Aorta (tissue), 5 donors: ENCODE measurements at places on chromosomes 5 and 9.

DNA sequence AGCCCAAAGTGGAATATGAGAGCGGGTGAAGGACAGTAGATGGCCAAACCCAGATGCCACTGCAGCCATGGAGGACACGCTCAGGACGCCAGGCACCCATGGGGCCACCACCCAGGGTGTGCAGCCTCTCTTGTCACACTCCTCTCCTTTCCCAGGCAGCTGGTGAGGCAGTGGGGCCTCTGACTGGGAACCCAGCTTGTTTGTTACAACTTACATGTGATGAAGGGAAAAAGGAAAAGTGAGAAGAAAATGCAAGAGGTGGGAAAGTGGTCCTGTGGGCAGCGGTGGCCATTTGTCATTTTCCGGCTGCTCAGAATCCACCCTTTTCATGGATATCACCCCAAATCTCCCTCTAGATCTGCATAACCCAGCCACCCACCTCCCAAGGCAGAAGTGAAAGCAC is 62.7 kb upstream of the UNC5A start:
- peak; percentile 34 for DNase-seq

- DNase-seq = no peak
Measured at GRCh38 chr5:154071799-154072413, 33.1 kb downstream of the MFAP3 start.

DNA sequence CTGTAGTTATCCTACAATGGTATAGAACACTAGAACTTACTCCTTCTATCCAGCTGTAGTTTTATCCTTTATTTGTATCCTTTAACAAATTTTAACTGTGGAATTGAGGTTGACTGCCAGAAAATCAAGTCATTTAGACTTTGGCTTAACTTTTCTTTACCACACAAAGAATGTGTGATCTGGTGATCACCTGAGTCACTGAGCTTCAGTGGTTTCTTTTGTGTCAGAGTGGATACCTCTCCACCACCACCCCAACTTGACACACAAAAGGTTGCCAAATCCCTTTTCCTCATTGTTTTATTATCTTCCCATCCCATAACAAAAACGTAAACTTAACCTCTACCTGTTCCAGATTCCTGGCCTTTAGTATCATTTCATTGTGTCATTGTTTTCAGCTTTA is 5.5 kb downstream of the OTULIN start:
- no peak for DNase-seq

DNA sequence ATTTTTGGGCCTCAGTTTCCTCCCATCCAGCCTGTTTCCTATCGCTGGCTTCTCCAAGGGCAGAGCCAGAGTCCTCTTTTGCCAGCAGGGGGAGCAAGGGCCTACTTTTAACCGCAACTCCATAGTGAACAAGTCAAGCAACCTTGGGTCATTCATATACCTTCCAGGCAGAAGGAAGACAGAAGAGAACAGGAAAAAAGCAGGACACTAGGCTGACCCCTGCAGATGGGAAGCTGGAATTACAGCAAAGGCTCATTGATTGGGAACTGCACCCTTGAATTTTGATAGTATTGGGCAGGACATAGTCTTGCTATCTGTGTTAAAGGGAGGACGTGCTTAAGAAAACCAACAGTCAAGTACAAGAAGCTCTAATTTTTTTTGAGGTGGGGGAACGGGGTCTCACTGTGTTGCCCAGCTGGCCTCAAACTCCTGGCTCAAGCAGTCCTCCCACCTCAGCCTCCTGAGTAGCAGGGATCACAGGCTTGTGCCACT is 30.1 kb downstream of the QRFP start:
- DNase-seq = peak; percentile 76

DNA sequence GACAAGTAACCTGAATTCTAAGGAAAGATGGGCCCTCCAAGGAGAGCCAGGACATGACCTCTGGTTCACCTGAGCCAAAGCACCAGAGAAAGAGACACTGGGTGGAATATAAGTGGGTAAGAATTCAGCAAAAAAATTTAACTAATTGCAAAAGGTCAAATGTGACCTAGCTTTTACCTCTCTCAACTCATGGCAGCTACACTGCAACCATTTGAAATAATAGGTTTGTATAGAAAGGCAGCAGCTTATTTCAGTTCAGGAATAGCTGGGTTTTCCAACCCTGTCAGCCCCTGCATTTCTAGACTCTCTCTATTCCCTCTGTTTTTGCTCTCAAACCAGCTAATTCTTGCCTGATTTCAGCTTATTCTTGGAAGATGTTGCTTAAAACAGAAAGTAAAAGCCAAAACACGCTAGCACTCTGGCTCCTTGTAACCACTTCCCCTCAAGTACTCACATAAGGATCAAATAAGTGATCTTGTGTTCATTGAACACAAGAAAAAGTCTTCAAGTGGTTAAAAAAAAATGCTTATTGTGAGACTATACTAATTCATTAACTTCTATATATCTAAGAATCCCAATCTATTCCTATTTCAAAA is 101.1 kb upstream of the NR4A3 start:
- no peak for DNase-seq

- no peak for DNase-seq
Measured at GRCh38 chr5:37222181-37222580, 27.0 kb downstream of the CPLANE1 start.

DNA sequence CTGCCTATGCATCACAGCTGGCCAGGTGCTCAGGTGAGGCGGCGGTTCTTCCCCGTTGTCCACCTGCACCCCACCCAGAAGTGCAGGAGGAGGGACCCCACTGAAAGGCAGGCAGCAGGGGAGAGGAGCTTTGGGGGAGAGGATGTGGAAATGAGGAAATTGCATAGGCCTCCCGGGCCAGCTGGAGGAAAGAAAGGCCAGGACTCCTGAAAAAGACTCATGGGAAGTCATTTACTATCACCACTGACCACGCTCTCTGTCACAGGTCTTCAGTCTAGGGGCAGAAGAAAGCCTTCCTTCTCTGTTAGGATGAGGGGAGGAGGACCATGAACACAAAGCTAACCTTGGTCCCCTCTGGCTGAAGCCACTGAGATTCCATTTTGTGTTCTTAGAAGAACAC is 28.1 kb downstream of the KCNMB1 start:
- DNase-seq = no peak

DNA sequence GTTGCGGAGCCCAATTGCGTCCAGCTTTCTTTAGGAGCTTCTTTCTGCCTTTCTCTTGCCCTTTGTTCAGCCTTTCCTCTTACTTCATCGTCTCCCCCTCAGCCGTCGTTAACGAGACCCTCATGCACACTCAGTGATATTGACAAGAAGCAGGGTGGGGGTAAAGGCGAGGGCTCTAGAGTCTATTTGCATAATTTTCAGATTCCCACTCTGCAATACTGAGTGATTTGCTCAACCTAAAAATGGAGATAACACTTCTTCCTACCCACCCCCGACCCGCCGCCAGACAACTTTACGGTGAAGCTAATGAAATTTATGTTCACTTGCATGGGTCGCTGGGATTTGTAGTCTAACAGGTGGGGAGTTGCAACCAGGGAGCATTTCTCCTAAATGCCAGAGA is 1.3 kb upstream of the TBC1D2 start:
- DNase-seq = no peak

- no peak for DNase-seq
Measured at GRCh38 chr5:10779592-10779991, 18.6 kb upstream of the DAP start.

DNA sequence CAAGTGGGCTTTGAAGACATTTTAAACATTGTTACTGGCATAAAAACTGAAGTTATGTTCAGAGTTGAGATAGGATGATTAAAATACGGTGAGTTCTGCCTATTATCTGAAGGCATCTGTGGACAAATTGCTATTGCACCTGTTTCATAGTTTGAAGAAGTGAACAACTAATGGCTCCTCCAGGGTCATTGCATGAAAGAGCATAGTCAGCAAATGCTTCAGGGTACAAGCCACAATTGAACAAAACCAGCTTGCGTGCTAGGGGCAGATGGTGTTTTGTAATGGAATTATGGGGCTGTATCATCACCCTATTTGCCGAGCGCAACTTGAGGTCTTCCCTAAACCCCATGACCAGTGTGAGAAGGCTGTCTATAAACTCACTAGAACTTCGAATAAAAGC is 369.1 kb downstream of the MTRR start:
- DNase-seq = no peak

DNA sequence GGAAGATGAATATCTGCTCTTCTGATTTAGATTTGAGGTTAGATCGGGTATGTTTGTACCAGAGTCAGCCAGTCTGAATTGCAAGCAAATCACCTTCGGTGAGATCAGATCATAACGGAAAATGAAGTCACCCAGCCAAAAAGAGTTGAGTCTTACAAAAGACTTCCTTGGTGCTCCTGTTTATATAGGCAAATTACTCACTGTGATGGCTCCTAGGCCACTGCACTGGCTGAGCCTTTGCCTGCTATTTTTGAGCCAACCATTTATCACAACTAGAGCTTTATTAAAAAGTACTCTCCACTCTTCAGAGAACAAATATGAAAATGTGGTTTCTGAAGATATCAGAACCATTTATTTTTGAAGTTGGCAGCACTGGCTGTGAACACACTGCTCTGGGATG is 277.7 kb upstream of the PCSK5 start:
- DNase-seq = no peak

DNA sequence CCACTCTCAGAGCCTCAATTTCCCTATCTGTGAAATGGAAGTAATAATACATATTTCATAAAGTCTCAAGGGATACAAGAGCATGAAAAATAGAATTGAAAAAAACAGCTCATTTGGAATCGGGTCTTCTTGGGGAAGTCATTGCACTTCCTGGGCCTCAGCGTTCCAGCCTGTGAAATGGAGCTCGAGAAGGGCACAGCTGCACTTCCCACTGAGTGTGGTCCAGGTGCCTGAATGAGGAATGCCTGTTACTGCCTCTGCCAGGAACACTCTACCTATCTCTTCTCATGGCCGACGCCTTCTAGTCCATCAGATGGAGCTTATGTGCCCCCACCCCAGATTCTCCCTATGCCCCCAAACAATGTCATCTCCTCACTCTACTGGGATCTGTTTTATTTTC is 924 bp upstream of the NEURL1B start:
- peak; percentile 49 for DNase-seq

GRCh38 chr9:91085517-91086291 is 276.0 kb downstream of the AUH start:
- DNase-seq = no peak

GRCh38 chr9:127562841-127563401 is 49.2 kb upstream of the STXBP1 start:
- DNase-seq = peak; percentile 67

GRCh38 chr5:9265441-9266287 is 280.2 kb downstream of the SEMA5A start:
- DNase-seq = no peak

DNA sequence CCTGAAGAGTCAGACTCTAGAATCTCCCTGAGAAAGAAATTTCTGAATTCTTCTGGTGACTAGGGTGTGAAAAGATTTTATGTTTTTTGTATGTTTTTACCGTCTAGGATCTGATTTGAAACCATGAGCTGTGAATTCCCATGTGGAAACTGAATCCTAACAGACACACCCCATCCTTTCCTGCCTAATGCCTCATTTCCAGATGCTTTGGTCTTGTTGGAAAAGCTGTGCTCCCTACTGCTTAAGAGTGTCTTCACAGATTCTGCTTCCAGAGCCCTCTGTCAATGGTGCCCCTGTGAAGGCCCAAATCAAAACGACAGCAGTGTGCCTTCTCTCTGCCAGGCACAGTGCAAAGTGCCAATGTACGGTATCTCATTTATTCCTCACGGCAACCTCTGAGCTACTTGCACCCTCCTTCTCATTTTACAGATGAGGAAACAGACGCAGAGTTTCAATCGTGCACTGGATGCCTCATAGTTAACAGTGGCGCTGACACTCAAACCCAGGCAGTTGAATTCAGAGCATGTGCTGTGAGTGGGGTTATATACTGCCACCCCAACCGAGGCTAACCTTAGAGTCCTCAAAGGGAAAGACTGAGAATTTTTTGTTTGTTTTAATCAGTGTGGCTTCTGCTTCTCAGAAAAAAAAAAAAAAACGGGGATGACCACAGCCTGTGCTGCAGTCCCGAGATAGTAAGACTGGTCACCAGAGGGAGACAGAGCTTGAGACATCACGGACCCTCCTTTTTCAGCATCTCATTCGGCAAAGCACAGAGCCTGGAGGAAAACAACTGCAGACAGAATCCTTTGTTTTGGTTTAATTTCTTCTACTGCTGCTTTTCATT is 188.4 kb downstream of the SNCAIP start:
- no peak for DNase-seq

DNA sequence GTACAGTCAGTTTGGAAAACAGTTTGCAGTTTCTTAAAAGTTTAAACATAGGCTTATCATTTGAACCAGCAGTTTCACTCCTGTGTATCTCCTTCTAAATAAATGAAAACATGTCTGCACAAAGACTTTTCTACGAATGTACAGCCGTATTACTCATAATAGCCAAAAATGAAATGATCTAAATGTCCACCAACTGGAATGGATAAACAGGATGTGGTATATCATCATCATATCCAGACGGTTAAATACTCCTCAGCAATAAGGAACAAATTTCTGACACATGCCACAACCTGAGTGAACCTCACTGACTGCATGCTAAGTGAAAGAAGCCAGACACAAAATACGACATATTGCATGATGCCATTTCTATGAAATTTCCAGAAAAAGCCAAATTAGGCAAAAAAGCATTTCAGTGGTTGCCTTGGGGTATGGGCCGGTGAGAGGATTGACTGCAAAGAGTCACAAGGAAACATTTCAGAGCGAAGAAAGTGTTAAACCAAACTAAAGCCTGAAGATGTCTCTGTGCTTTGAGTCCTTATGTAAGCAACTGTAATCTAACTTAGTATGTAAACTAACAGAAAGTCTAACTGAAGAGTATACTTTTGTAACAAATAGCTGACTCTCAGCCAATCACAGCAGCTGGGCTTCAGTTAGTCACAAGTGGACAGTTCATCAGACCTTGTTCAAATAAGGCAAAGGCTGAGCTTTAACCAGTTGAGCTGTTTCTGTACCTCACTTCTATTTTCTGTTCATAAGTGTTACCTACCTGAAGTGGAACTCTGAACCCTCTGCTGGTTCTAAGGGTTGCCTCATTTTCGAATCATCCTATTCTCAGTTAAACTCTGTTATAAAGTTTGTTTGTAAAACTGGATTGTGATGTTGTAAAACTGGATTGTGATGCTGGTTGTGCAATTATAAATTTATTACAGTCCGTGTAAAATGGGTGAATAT is 65.2 kb downstream of the TRIO start:
- no peak for DNase-seq

- no peak for DNase-seq
Measured at GRCh38 chr5:102691434-102691833, 63.7 kb upstream of the PAM start.

GRCh38 chr5:10331341-10331796 is 22.1 kb upstream of the MARCHF6 start:
- peak; percentile 72 for DNase-seq

DNA sequence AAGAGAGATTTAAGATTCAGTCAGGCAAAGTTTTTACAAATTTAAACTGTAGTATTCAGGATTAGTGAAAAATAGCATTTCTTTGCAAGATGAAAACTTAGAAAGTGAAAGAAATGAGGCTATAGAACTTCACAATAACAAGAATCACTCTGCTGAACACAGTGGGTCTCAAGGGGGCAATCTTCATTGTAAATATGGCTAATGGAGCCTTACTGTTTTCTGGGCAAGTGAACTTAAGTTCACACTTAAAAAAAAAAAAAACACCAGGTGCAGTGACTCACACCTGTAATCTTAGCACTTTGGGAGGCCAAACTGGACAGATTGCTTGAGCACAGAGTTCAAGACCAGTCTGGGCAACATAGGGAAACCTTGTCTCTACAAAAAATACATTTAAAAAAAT is 175.9 kb upstream of the SNX2 start:
- no peak for DNase-seq
